ENCODE measurements at places on chromosomes 2 and 18. TPM values are rescaled to one million over a fixed set of nuclear protein-coding genes. Genes with fewer than 3 reads are reported as not detected.

Gene WIPF1
- 3.8 TPM for total RNA-seq

Gene ST8SIA5
- total RNA-seq = 31.9 TPM

Gene ANKRD39
- total RNA-seq = 16.3 TPM

Gene TPO
- total RNA-seq = 0.31 TPM

Gene MARCO
- total RNA-seq = not detected

Gene CRYGC
- not detected for total RNA-seq

Gene SIX2
- not detected for total RNA-seq

Gene PEX13
- total RNA-seq = 72.0 TPM

Gene ABHD1
- total RNA-seq = 0.31 TPM

Gene PLA2R1
- 2.2 TPM for total RNA-seq

Gene IL36RN
- not detected for total RNA-seq

Gene ADD2
- 552 TPM for total RNA-seq

Gene LRRC30
- total RNA-seq = not detected

Gene RND3
- 152 TPM for total RNA-seq

Gene DSG1
- total RNA-seq = not detected

Gene LTBP1
- total RNA-seq = 42.3 TPM

Gene KIF3C
- 155 TPM for total RNA-seq

Gene LAMA1
- 26.0 TPM for total RNA-seq

Gene LHCGR
- not detected for total RNA-seq

Gene TMEM178A
- total RNA-seq = 32.2 TPM

Gene SH2D6
- 0.94 TPM for total RNA-seq

Gene ABCG8
- 0.31 TPM for total RNA-seq

Gene PLGLB2
- 5.9 TPM for total RNA-seq

Gene PDCD1
- total RNA-seq = not detected

Gene ANKRD53
- 1.9 TPM for total RNA-seq

Gene SCYGR1
- not detected for total RNA-seq

Gene CROCC2
- under 0.01 TPM for total RNA-seq

Gene PRKAG3
- total RNA-seq = not detected

Gene ESPNL
- total RNA-seq = not detected

Gene SLC14A1
- 0.94 TPM for total RNA-seq

Gene FOXD4L1
- 0.63 TPM for total RNA-seq

Gene RTKN
- 5.0 TPM for total RNA-seq

Gene NEB
- total RNA-seq = 2.5 TPM

Gene POMC
- 2.8 TPM for total RNA-seq

Gene CSRNP3
- total RNA-seq = 254 TPM

Gene FZD7
- total RNA-seq = 7.2 TPM

Gene EHBP1
- total RNA-seq = 166 TPM

Gene SCYGR4
- not detected for total RNA-seq

Gene CFAP210
- total RNA-seq = 2.2 TPM

Data from parietal lobe (tissue), 2 donors.